ENCODE measurements at places on chromosomes 2 and 18. TPM values are rescaled to one million over a fixed set of nuclear protein-coding genes. Genes with fewer than 3 reads are reported as not detected.

- H3K27ac ChIP-seq, result no peak overlapping the region
- H3K27me3 ChIP-seq, result no peaks in the 10 kb centered on the region
- no peaks in the 10 kb centered on the region for H3K4me1 ChIP-seq
- DNase-seq, result no peak
- no peaks in the 10 kb centered on the region for H3K36me3 ChIP-seq
- H3K4me3 ChIP-seq, result no peak overlapping the region
Observed at GRCh38 chr2:60351802-60352201, 201.7 kb downstream of the BCL11A start.

DNA sequence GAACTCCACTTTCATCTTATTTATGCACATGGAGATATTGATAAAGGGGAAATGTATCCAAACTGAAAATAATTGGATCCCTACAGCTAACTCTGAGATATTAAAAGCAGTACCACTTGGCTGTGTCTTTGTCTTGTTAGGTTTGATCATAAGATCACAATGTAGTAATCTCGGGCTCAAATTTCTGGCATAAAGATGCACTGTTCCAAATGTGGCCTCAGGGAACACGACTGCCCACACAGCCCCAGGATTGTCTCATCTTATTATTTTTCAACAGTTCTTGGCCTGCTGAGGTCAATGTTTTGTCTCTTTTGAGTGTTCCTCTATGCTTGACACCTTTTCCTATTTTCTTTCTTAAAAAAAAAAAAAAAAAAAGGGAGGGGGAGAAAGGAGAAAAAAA, 114.1 kb downstream of the GBX2 start:
- H3K4me3 ChIP-seq, result no peak overlapping the region
- no peaks in the 10 kb centered on the region for H3K36me3 ChIP-seq
- H3K27me3 ChIP-seq, result no peaks in the 10 kb centered on the region
- DNase-seq, result no peak
- H3K27ac ChIP-seq, result no peak overlapping the region

DNA sequence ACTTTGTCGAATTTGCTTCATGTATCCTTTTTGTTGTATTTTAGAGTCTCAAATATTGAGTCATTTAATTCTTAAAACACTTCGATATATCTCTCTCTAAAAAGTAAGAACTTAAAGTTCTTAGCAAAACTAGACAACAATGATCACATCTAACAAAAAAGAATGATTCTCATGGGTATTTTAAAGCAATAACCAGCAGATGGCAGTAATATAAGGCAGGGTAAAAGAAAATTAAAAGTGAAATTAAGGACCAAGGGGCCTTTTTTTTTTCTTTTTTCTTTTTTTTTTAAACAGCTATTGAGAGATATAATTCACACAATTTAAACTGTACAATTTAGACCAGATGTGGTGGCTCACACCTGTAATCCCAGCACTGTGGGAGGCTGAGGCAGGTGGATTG, 9.9 kb upstream of the AOX1 start:
- H3K4me3 ChIP-seq, result no peak overlapping the region
- H3K4me1 ChIP-seq, result no peaks in the 10 kb centered on the region
- DNase-seq, result no peak

DNA sequence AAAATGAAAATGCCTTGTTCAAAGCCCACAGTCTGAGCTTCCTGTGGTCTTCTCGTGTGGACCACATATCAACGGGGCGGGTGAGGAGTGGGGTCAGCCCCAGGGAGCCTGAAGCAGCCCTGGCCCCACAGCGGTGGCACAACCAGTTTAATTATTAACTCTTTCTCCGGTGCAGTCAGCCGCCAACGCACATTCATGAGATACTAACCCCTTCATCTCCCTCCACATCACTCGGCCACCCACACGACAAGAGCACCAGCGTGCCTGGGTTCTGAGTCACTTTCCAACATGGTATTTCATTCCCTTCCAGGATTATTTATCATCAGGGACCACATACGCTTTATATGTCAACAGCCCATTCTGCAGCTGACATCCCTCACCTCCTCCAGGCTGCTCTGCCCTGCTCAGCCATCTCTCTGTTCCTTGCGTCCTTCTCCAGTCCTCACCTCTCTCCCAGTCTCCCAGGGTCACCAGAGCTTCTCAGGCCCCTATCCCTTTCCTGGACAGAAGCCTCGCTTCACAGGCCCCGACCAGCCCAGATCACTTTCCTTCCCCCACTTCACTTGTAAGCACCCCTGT, 48.0 kb upstream of the ID2 start:
- H3K27me3 ChIP-seq, result no peaks in the 10 kb centered on the region
- no peak overlapping the region for H3K4me3 ChIP-seq
- no peaks in the 10 kb centered on the region for H3K36me3 ChIP-seq
- peak; percentile 55 for DNase-seq
- no peaks in the 10 kb centered on the region for H3K4me1 ChIP-seq

- H3K36me3 ChIP-seq, result no peaks in the 10 kb centered on the region
- DNase-seq, result no peak
- no peak overlapping the region for H3K27ac ChIP-seq
- H3K4me3 ChIP-seq, result no peak overlapping the region
- H3K4me1 ChIP-seq, result no peaks in the 10 kb centered on the region
Observed at GRCh38 chr2:42949125-42949524, 156.7 kb upstream of the HAAO start.

DNA sequence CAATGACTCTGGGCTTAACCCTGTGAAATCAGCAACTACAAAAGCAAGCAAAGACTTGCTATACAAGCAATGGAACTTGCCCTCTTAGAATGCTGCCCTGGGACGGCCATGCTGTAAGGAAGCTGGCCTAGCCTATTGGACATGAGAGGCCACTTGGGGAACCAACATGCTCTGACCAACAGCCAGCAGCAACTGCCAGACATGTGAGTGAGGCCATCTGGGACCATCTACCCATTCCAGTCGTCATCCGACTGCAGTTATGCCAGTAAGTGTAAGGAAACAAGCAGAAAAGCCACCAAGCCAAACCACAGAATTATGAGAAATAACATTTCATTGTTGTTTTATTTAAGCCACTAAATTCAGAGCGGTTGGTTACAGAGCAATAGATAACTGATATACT, 40.9 kb downstream of the CLASP1 start:
- H3K4me3 ChIP-seq, result no peak overlapping the region
- H3K27me3 ChIP-seq, result no peaks in the 10 kb centered on the region
- no peaks in the 10 kb centered on the region for H3K36me3 ChIP-seq
- H3K4me1 ChIP-seq, result no peaks in the 10 kb centered on the region
- H3K27ac ChIP-seq, result no peak overlapping the region

GRCh38 chr18:79963658-79964329, 649 bp upstream of the HSBP1L1 start:
- H3K36me3 ChIP-seq, result no peaks in the 10 kb centered on the region
- DNase-seq, result no peak
- no peak overlapping the region for H3K27ac ChIP-seq
- no peak overlapping the region for H3K4me3 ChIP-seq
- H3K27me3 ChIP-seq, result no peaks in the 10 kb centered on the region

- no peak overlapping the region for H3K27ac ChIP-seq
- H3K36me3 ChIP-seq, result no peaks in the 10 kb centered on the region
- DNase-seq, result no peak
- H3K4me1 ChIP-seq, result no peaks in the 10 kb centered on the region
- H3K4me3 ChIP-seq, result no peak overlapping the region
- no peaks in the 10 kb centered on the region for H3K27me3 ChIP-seq
Observed at GRCh38 chr18:31612124-31612523, 20.4 kb downstream of the TTR start.

GRCh38 chr18:11974741-11975325, 6.5 kb upstream of the IMPA2 start:
- no peaks in the 10 kb centered on the region for H3K36me3 ChIP-seq
- no peak overlapping the region for H3K27ac ChIP-seq
- DNase-seq, result no peak
- H3K4me1 ChIP-seq, result no peaks in the 10 kb centered on the region

DNA sequence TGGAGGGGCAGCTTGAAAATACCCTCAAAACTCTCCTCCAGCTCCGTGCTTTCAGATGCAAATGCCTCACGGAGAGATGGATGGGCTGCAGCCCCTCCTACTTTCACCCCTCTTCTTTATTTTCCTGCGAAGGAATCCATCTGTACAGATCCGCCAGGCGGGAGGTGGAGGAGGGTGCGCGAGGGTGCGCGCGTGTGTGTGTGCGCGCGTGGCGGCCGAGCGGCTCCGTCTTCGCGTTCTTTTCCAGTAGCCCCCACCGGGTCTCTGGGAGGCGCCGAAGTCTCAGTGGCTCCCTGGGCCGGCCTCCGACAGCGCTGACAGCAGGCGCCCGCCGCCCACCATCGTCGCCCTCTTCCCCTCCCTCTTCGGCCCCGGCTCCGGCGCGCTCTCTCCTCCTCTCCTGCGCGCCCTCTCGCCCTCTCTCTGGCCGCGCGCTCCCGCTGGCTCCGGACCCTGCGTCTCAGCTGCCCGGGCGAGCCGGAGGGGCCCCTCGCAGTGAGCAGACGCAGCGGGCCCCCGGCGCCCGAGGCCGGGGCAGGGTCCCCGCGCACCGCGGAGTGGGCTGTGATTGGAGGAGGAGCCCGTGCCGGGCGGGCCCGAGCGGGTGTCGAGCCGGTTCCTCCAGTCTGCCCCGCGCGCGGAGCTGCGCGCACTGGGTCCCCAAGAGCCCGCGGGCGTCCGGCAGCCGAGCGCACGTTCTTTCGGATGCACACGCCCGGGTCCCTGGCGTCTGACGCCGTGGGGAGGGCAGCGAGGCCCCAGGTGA, at the start of gene CDH7:
Gene CDH7 (plus strand): TSS at position 624 of the 766 bp plus-strand sequence. CDS start 11,831 bp downstream, outside the sequence.
- peaks cover 5% of the 10 kb centered on the region for H3K27me3 ChIP-seq
- peak; percentile 67 for DNase-seq
- H3K36me3 ChIP-seq, result no peaks in the 10 kb centered on the region
- H3K4me3 ChIP-seq, result no peak within 1 kb of the TSS
- H3K27ac ChIP-seq, result no peak within 1 kb of the TSS

DNA sequence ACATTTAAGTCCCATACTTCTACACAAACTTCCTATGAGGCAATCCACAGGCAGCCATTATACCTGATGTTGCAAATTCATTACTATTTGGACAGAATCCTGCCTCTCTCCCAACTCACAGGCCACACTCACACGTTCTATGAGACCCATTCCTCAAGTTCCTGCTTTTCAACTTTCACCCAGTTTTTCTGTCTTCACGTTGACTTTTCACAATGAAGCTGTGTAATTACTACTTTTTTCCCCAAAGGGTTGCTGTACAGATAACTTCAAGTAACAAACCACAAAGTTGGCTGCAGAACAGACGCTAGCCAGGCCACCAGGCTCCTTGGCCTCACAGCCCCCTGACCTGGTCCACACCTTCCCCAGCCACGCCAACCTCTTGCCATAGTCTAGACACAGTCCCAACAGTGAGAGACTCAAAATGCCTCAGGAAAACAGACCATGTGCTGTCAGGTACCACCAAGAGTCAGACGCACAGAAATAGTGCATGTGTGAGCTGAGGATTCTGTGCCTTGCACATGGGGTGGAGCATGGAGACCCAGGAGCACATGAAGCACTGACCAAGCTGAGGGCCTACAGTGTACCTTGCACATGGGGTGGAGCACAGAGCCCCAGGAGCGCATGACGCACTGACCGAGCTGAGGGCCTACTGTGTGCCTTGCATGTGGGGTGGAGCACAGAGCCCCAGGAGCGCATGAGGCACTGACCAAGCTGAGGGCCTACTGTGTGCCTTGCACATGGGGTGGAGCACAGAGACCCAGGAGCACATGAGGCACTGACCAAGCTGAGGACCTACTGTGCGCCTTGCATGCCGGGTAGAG, 61.0 kb downstream of the EIPR1 start:
- no peaks in the 10 kb centered on the region for H3K27me3 ChIP-seq
- H3K27ac ChIP-seq, result no peak overlapping the region
- no peak overlapping the region for H3K4me3 ChIP-seq
- H3K4me1 ChIP-seq, result no peaks in the 10 kb centered on the region

DNA sequence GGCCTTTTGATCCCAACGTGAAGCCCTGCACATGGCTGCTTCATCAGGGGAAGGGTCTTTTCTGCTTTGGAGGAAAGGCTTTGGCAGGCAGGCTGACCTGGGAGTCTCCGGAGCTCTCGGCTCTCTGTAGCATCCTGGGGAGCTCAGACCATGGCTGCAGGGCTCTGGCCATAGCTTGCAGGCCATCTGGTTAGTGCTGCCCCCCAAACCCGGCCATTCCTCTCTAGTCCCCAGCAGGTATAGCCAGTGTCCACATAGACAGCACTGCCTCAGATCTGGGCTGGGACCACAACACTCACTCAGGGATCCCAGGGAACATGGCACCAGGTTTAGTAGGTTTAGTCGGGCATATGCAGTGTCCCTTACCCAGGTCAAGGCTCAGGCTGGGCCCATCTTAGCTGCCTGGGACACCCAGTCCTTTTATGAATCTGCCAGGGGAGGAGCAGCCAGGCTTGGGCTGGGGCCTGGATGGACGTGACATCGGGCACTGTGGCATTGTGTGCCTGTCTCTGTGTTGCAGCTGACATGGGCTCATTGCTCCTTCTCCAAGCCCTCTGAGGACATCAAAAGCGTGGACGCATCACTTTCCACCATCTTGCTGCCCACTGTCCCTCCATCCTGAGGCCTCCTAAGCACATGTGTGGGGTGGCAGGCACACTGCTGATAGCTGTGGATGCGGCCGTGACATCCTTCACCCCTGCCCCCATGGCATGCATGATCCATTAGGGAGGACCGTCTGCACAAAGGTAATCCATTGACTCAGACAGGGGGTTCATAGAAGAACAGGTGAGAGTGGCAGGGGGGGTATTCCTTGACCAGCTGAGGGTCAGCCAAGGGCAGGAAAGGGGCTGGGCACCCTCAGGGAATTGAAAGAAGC, 19.2 kb upstream of the GPR35 start:
- no peaks in the 10 kb centered on the region for H3K27me3 ChIP-seq
- no peak overlapping the region for H3K4me3 ChIP-seq
- no peaks in the 10 kb centered on the region for H3K36me3 ChIP-seq
- no peak overlapping the region for H3K27ac ChIP-seq
- peak; percentile 36 for DNase-seq

DNA sequence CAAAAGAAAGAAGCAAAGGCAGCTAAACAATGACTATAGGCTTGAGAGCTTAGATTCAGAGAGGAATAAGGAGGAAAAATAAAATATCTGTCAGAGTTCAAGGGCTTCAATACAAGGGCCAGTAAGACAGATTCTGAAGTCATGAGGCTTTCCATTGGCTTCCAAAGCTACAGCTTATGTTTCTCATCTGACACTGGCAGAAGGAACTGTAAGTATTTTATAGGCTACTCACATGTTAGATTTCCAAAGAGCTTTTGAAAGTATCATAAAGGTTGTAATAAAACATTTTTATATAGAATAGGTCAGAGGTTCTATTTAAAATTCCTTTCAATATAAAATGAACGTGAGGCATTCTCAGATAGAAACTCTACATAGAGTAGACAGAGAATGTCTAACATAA, 746.6 kb upstream of the NXPH2 start:
- no peak for DNase-seq
- H3K4me3 ChIP-seq, result no peak overlapping the region
- H3K27ac ChIP-seq, result no peak overlapping the region
- no peaks in the 10 kb centered on the region for H3K27me3 ChIP-seq

RASGRP3 gene
- total RNA-seq, result 12.8 TPM

OR6B2 gene
- not detected for total RNA-seq

FAM228A gene
- total RNA-seq, result 1.7 TPM

MOGAT1 gene
- not detected for total RNA-seq

Data from aorta (tissue), 5 donors.